ENCODE measurements at places on chromosomes 4 and X. TPM values are rescaled to one million over a fixed set of nuclear protein-coding genes. Genes with fewer than 3 reads are reported as not detected.

USP27X gene
- 0.58 TPM for total RNA-seq

IBSP gene
- total RNA-seq, result not detected

GCNA gene
- 4.3 TPM for total RNA-seq

MUC7 gene
- not detected for total RNA-seq

POF1B gene
- not detected for total RNA-seq

DUX4 gene
- not detected for total RNA-seq

PPP2R2C gene
- not detected for total RNA-seq

GAGE2A gene
- total RNA-seq, result not detected

GRIA2 gene
- total RNA-seq, result not detected

PRR32 gene
- total RNA-seq, result not detected

YIPF6 gene
- total RNA-seq, result 12.3 TPM

ADH4 gene
- total RNA-seq, result not detected

HMGN5 gene
- total RNA-seq, result 2.3 TPM

TMEM35A gene
- total RNA-seq, result 4.4 TPM

ZFP92 gene
- total RNA-seq, result 0.58 TPM

NAA11 gene
- total RNA-seq, result not detected

EIF1AX gene
- 28.1 TPM for total RNA-seq

ITIH6 gene
- not detected for total RNA-seq

ADGRG4 gene
- total RNA-seq, result not detected

MAGEA6 gene
- total RNA-seq, result not detected

SSX4B gene
- total RNA-seq, result not detected

BEND2 gene
- total RNA-seq, result not detected

RBMXL3 gene
- not detected for total RNA-seq

FGFBP2 gene
- not detected for total RNA-seq

CHRDL1 gene
- 3.5 TPM for total RNA-seq

SLC6A14 gene
- not detected for total RNA-seq

STATH gene
- total RNA-seq, result not detected

MOSPD2 gene
- total RNA-seq, result 9.1 TPM

OCIAD2 gene
- 6.1 TPM for total RNA-seq

TMEM31 gene
- not detected for total RNA-seq

TCEAL2 gene
- not detected for total RNA-seq

CTAG1A gene
- total RNA-seq, result not detected

POLN gene
- total RNA-seq, result 1.1 TPM

LUZP4 gene
- total RNA-seq, result not detected

BEND4 gene
- not detected for total RNA-seq

NKX1-1 gene
- total RNA-seq, result not detected

SSX2B gene
- total RNA-seq, result not detected

VCX2 gene
- total RNA-seq, result not detected

GAGE12J gene
- not detected for total RNA-seq

NSG1 gene
- 33.4 TPM for total RNA-seq

JADE3 gene
- 1.6 TPM for total RNA-seq

NSUN7 gene
- total RNA-seq, result not detected

SAGE1 gene
- not detected for total RNA-seq

Data from pericardium fibroblast (primary cell).